Keratinocyte (primary cell): ENCODE measurements at places on chromosomes 2 and 18. TPM values are rescaled to one million over a fixed set of nuclear protein-coding genes. Genes with fewer than 3 reads are reported as not detected.

- DNase-seq: no peak
Measured at GRCh38 chr18:26017929-26018328, 72.5 kb downstream of the SS18 start.

GRCh38 chr2:3403587-3404334 is 24.3 kb downstream of the TRAPPC12 start:
- DNase-seq: no peak

GRCh38 chr2:187985923-187986322 is 305.8 kb upstream of the GULP1 start:
- no peak for DNase-seq

DNA sequence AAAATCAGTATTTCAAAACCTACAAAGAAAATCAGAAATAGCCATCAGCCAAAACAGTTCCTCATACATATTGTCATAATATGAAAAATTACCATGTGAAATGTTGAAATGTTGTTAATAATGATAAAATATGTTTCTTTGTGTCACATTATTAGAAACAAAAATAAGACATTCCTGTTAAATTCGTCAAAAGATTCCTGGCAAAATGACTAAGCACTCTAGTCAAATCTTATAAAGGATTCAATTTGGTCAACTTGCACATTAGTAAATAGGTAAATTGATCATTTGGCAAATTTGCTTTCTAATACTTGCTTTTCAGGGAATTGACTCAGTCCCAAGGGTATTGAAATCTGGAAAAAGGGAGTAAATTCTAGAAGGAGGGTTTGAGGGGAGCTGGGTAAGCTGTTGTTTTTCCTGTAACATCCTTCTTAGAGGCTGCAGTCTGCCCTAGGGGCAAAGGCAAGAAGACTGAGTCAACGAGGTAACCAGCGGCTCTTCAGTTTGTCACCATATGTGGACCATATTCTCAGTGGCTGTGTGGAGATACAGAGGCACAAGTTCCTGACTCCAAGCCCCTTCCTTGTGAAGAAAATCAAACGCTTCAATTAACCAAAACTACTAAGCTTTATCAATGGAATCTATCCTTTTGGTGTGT is 482.3 kb downstream of the TNS1 start:
- no peak for DNase-seq

Gene BMP10
- polyA plus RNA-seq: 0.05 TPM in 1 of 3 replicates, not detected in the others
